ENCODE measurements at places on chromosomes 1 and 21. TPM values are rescaled to one million over a fixed set of nuclear protein-coding genes. Genes with fewer than 3 reads are reported as not detected.

DNA sequence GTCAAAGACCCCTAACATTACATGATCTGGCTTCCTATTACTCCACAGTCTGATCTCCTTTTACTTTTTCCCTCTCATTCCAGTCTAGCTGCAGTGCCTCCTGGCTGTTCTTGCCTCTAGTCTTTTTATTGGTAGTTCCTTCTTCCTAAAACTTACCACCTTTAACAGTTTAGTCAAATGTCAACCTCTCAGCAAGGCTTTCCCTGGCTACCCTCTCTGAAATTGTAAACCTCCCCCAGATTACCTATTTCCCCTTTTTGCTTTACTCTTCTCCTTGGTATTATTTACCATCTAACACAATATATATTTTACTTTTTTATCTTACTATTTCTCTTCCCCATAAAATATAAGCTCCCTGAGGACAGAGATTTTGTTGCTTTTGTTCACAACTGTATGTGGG is 129.6 kb downstream of the CLEC20A start:
- no peak for DNase-seq

DONSON gene
- total RNA-seq, result 9.6 TPM

GRCh38 chr1:206979379-206980043 is 9.3 kb upstream of the FCAMR start:
- DNase-seq, result peak; percentile 47

LORICRIN gene
- not detected for total RNA-seq

- DNase-seq, result no peak
These were observed 38.7 kb upstream of the LRRC8C start for GRCh38 chr1:89594096-89594740.

GRCh38 chr1:246295340-246295739 is 211.7 kb downstream of the SMYD3 start:
- no peak for DNase-seq

DNA sequence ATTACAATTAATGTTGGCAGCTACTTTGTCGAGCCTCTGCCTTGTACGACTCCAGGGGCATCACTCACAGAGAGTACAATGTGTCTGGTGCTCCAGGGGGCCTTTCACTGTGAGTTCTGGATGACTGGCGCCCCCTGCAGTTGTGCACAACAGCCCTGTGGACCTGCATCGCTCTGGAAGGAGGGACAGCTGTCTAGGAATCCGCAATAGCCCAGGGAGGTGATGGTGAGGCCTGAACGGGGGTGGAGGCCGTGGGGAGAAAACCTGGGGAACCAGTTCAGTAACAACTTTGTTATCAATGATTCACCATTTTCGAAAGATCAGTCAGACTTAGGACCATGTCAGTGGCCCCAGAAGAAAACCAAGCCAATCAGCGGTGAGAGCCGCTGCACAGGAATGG is 189.1 kb downstream of the KAZN start:
- no peak for DNase-seq

SLAMF9 gene
- not detected for total RNA-seq

IRF6 gene
- total RNA-seq, result 42.9 TPM

ZBTB8OS gene
- 40.4 TPM for total RNA-seq

PDPN gene
- 1.0 TPM for total RNA-seq

DNA sequence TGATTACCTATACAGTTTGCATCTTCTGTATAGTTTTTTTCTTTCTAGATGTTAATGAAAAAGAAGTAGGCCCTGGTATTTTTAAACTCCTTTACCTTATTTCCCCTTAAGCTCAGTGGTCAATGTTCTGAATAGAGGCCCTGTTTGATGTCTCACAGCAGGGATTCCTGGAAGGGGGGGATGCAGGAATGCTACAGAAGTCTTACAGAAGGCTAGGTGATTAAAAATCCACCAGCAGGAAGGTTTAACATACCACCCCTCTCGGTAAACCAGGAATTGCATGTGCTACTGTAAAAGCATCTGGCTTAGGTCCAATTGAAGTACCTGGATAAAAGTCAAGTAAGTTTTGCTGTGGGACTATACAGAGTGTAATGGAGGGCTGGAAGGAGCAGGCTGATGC is 78.3 kb downstream of the NOS1AP start:
- DNase-seq, result no peak

DNA sequence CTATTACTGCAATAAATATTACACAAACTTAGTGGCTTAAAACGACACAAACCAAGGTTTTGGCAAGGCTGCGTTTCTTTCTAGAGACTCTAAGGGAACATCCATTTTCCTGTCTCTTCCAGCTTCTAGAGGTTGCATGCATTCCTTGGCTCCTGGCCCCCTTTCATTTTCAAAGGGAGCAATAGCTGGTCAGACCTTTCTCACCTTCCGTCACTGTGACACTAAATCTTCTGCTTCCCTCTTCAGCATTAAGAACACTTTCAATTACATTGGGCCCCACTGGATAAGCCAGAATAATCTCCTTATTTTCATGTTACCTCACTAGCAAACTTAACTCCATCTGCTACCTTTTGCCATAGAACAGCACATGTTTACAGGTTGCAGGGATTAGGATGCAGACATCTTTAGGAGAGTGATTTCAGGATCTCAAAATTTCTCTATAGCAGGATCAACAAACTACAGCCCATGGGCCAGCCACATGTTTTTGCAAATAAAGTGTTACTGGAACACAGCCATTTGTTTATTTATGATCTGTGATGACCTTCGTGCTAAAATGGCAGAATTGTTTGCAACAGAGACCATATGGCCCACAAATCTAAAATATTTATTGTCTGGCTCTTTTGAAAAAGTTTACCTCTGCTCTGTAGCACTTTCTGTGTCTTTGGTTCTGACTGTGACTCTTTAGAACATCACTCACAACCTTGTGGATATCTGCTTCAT is 221.5 kb upstream of the SGIP1 start:
- DNase-seq, result no peak

HSD17B7 gene
- total RNA-seq, result 22.2 TPM
